ENCODE measurements at places on chromosomes 12 and 14.

DNA sequence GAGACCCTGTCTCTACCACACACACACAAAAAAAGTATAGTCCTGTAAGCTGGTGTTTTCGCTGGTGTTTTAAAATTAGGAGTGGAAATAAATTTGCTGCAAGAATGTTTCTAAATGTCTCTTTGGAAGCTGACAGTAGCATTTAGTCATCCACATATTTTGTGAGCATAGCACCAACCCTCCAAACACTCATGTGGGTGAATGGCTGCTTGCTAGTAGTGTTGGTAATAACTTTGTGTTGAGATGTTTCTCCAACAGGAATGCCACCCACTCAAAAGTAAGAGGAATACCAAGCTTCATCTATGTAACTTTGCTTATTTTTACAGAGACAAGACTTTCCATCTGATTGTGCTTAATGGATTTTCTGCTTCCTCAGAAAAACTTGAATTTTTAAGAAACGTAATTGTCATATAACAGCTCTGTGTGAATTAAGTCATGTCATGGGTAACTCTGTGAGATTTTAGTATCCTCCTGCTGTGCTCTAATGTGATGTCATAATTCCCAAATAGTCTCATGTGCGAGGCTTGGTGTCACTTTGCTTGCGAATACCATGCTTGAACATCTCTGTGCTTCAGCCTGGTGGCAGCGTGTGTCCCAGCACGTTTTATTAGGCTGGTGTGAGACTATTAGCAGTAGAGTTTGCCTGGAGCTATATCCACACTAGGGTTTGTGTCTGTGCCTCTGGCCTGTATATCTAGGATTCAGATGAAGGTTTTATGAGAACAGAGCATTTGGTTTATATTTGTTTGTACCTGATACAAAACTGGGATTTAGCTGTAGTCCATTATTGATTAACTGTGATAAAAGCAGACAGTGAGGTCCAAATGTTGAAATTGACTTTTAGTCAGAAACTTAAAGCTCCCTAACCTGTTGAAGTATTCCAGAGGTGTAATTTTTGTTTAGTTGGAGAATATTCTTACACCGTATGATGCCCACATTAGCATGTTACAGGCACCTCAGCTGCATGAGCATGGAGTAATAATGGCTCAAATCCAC lies 80.5 kb downstream of the FBXW8 start:
- no peak for DNase-seq

DNA sequence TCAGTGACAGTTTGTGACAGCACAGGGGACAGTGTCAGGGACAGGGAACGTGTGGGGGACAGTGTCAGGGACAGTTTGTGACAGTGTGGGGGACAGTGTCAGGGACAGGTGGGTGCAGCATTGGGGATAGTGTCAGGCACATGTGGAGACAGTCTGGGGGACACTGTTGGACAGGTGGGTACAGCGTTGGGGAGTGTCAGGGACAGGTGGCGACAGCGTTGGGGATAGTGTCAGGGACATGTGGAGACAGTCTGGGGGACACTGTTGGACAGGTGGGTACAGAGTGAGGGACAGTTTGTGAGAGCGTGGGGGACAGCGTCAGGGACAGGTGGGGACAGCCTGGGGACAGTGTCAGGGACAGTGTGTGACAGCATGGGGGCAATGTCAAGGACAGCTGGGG lies 140.0 kb downstream of the TMEM121 start:
- DNase-seq: no peak

- no peak for DNase-seq
These were observed 2.7 kb downstream of the ART4 start for GRCh38 chr12:14840616-14841015.

- no peak for DNase-seq
These were observed 236.1 kb upstream of the NPAS3 start for GRCh38 chr14:32702562-32702961.

DNA sequence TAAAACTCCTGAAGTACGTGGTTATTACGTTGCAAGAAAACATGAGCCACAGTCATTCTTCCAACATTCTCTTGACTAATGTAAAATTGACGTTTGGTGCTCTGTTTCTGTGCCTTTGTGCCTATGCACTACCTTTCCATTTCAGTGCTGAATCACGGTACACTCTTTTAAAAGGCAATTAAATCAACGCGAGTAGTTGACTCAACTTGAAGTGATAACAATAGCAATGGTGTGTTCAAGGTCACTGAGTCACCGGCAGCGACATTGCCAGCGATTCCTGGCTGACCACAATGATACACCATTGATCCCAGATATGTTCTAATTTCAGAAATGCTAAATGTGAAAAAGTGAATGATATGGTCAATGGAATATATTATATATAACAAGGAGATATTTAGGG lies 17.8 kb downstream of the AK7 start:
- DNase-seq: no peak

- no peak for DNase-seq
These were observed 22.4 kb upstream of the PTPRO start for GRCh38 chr12:15299947-15300346.

GRCh38 chr14:36215217-36215598 lies 38.7 kb upstream of the PTCSC3 start:
- no peak for DNase-seq

All from activated CD8-positive, alpha-beta T cell treated with anti-CD3 and anti-CD28 coated beads, Interleukin-2, amount 10 ng/mL, durations not matched to agents 7 days and 5 days (primary cell).